ENCODE measurements at places on chromosomes 3 and 15.

GRCh38 chr15:78076231-78077052 is 1.1 kb downstream of the TBC1D2B start:
- no peaks in the 10 kb centered on the region for H3K27me3 ChIP-seq
- peaks cover 13% of the 10 kb centered on the region for H3K4me1 ChIP-seq
- H3K36me3 ChIP-seq, result no peaks in the 10 kb centered on the region
- no peak for DNase-seq

- no peak for DNase-seq
- no peak overlapping the region for H3K4me3 ChIP-seq
- no peak overlapping the region for H3K27ac ChIP-seq
- no peaks in the 10 kb centered on the region for H3K27me3 ChIP-seq
Observed at GRCh38 chr3:172666181-172666872, 44.5 kb downstream of the NCEH1 start.

DNA sequence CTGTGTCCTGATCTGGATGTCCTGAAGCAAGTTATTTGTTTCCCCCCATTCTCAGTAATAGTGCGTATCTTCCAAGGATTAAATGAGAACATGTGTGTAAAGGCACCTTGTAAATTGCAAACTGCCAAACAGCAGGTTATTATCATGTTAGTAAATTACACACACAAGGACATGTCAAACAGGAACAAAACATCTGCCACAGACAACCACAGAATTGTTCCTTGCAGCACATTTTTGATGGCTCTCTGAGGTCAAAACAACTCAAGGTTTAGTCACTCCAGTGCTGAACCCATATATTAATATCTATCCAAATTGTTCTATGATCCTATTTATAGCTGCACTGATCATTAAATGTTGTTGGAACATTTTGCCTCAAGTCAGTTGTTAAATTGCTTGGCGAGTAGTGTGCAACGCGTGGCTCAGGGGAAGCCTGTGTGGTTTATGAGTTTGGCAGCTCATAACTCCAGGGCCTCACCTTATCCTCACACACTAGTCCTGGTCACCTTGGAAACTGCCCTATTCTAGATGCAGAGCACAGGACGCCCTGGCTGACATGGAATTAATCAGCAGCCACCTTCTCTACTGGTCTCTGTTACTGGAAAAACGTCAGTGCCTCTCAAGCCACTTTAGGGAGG is 46.3 kb upstream of the CDV3 start:
- DNase-seq, result no peak
- H3K36me3 ChIP-seq, result no peaks in the 10 kb centered on the region
- H3K27ac ChIP-seq, result no peak overlapping the region
- no peaks in the 10 kb centered on the region for H3K27me3 ChIP-seq

GRCh38 chr15:78105476-78106241 is 13.3 kb downstream of the SH2D7 start:
- H3K4me3 ChIP-seq, result no peak overlapping the region
- H3K4me1 ChIP-seq, result no peaks in the 10 kb centered on the region
- no peak for DNase-seq
- H3K36me3 ChIP-seq, result peaks cover 4% of the 10 kb centered on the region
- no peak overlapping the region for H3K27ac ChIP-seq

DNA sequence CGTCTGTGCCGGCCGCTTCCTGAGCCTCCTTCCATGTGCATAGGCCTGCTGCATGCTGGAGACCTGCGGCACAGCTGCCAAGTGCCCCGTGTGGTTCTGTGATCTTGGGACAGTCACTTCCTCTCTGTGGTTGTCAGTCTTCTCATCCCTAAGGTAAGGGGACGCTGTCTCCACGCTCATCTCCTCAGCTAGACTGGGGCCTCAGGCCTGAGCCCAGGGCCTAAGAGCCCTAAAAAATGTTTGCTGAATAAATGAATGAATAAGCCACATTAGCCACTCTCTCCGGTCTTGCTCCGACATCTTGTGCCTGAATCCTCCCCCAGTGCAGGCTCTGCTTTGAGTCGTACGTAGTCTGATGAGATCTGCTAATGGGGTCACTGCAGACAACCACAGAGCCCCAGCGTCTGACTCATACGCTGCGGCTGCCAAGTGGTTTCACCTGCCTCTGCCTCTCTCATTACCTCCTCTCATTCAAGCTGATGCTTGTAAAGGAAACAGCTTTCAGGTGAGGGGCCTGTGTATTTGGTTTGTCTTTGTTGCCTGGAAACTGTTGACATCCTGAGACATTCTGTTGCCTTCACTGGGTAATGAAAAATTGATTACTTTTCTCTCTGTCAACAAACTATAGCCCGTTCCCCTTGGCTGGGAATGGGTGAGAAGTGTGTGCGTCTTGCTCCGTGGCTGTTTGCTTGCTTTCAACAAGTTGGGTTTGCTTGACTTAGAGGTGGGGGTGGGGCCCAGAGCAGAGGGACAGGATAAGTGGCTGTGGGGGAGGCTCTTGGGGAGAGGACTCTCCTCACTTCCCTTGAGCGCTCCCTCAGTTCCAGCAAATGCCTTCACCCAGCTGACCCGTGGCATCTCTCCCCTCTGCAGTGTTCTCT is 15.9 kb downstream of the RPLP1 start:
- H3K27ac ChIP-seq, result no peak overlapping the region
- H3K36me3 ChIP-seq, result no peaks in the 10 kb centered on the region
- H3K4me3 ChIP-seq, result no peak overlapping the region
- no peak for DNase-seq
- H3K4me1 ChIP-seq, result no peaks in the 10 kb centered on the region
- no peaks in the 10 kb centered on the region for H3K27me3 ChIP-seq

DNA sequence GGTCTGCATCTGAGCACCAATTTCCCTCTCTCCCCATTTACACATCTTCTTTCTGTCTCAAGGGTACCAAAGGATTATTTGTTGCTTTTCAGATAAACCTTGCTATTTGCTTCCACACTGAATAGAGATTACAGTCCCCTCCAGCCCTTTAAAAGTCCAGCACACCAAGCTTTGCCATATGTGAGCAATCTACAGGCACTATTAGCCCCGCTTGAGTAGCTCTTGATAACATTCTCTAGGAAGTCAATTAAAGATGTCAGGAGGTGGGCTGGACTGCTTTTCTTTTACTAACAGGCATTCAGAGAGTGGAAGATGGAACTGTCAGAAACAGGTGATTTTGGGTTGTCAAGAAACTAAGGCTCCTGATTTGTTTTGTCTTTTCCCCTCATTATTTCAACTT is 417.0 kb downstream of the ROBO2 start:
- H3K27me3 ChIP-seq, result no peaks in the 10 kb centered on the region
- no peaks in the 10 kb centered on the region for H3K36me3 ChIP-seq
- peak; percentile 20 for DNase-seq
- no peak overlapping the region for H3K4me3 ChIP-seq

DNA sequence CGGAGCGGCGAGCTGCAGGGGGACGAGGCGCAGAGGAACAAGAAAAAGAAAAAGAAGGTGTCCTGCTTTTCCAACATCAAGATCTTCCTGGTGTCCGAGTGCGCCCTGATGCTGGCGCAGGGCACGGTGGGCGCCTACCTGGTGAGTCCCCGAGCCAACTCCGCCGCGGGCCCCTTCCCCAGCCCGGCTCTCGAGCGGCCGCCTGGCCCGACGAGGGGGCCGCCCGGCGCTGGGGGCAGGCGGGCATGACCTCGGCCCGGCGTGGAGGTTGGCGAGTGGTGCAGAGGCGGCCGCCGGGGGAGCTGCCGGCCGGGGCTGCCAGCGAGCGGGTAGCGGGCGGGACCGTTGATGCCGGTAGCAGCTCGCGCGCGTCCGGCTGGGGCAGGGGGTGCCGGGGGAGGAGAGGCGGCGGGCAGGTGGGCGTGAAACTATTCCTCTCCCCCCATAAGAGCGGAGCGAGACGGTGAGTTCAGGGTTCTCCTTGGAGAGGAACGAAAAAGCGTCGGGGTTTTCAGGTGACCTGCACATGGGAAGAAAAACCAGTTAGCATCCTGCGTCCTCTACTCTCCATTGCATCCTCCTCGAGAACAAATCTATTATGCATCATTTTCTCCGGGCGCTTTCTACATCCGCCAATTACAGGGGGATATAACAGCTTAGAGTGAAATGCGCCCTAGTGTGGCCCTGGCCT is 585 bp downstream of the SLCO3A1 start:
- peak overlapping the region; percentile 94 for H3K4me3 ChIP-seq
- H3K27me3 ChIP-seq, result no peaks in the 10 kb centered on the region
- no peaks in the 10 kb centered on the region for H3K36me3 ChIP-seq

- no peak for DNase-seq
- peaks cover 55% of the 10 kb centered on the region for H3K36me3 ChIP-seq
- no peaks in the 10 kb centered on the region for H3K27me3 ChIP-seq
- H3K4me1 ChIP-seq, result peaks cover 4% of the 10 kb centered on the region
Observed at GRCh38 chr15:93458597-93458996, 369.6 kb upstream of the RGMA start.

GRCh38 chr15:57892181-57892580 is 173.3 kb downstream of the ALDH1A2 start:
- no peaks in the 10 kb centered on the region for H3K4me1 ChIP-seq
- H3K27me3 ChIP-seq, result no peaks in the 10 kb centered on the region
- H3K4me3 ChIP-seq, result no peak overlapping the region
- DNase-seq, result no peak
- no peak overlapping the region for H3K27ac ChIP-seq

DNA sequence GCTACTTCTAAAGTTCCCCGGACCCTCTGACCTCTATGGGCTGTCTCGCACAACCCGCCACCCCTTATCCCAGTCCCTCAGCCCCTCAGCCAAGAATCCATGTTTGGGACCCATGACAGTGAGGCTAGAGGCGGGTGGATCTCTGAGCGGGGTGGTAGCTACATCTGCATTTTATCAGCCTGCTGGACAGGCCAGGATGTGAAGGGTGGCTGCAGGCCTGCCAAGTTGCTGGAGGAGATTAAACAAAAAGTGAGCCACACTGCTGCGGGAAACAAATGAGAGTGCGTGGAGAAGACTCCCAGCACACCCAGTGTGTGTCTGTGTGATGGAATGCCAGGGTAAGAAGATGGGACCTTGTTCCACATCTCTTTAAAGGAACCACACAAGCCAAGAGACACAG is 51.1 kb upstream of the SPATA12 start:
- H3K36me3 ChIP-seq, result no peaks in the 10 kb centered on the region
- H3K4me3 ChIP-seq, result no peak overlapping the region
- H3K27ac ChIP-seq, result no peak overlapping the region
- H3K27me3 ChIP-seq, result no peaks in the 10 kb centered on the region
- peaks cover 13% of the 10 kb centered on the region for H3K4me1 ChIP-seq
- DNase-seq, result no peak

DNA sequence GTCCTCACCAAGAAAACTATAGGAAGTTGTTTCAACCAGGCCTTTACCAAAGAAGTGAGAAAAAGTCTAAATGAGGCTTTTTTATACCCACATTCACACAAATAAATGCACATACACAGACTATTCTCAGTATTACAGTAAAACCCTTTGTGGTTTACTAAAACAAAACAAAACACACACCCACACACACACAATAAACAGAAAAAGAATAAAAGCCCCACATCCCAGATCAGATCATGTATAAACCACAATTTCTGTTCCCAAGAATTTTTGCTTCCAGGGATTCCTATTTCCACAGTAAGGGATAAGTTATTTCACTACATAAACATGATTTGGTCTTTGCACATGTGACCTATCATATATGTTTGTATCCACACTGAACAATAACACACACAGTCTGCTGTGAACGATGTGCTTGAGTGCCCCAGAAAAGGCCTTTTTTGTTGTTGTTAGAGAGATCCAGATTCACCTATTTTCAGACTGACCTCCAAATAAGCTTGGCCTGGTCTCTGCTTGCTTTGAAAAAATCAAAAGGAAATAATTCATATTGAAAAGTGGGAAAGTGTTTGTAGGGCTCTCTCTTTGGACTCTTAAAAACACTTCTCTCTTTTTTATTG is 283.4 kb upstream of the ATP11B start:
- no peak overlapping the region for H3K4me3 ChIP-seq
- H3K36me3 ChIP-seq, result no peaks in the 10 kb centered on the region
- H3K27me3 ChIP-seq, result no peaks in the 10 kb centered on the region
- H3K4me1 ChIP-seq, result peaks cover 14% of the 10 kb centered on the region
- DNase-seq, result no peak
